ENCODE measurements at places on chromosomes 1 and 21.

DNA sequence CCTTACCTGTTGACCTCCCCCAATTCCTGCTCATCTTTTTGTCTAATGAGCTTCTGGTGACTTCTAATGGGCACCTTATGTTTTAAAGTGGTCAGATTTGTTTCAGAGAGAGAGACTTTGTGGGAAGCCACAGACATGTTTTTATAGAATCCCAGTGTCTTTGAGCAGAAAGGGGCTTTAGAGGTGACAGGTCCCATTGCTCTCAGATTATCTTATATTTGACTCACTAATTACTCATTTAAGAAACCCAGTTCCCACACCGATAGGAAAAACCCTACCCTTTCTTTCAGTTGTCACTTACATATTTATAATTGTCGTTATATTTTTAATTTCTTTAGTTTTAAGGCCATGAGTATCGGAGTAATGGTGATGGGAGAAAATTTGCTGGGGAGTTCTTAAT is 215.5 kb downstream of the CAMTA1 start:
- no peak for DNase-seq

DNA sequence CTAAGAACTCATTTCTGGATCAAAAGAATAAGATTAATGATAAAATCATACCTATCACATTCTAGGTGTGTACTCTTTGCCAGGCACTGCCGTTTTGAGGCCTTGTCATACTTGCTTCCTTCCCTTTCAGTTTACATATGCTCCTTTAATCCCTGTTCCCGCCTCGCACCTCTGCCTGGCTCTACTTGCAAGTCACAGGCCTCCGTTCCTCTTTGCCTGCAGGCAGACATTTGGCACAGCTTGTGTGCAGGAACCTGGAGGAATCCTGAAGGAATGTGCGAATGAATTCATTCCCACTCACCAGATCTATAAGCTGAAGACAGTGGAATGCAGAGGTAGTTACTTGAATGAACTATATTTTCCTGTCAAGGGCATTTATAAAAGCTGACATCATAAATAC is 13.8 kb downstream of the WLS start:
- no peak for DNase-seq

- DNase-seq = no peak
Observed at GRCh38 chr1:160004001-160004400, 27.8 kb downstream of the PIGM start.

DNA sequence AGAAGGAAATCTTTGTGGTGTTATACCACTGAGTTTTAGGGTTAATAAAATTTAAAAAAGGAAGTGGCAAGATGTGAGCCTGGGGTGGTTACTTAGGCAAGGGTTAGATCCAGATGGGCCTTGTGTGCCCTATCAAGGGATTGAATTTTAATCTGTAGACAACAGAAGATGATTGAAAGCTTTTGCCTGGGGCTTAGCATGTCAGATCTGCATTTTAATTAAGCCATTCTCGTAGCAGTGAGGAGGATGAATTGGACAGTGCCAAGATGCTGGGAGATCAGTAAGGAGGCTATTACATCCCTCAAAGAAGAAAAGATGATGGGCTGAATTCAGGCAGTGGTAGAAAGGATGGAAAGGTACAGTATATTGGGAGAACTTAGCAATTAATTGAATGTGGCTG is 42.3 kb downstream of the HMGB4 start:
- DNase-seq = no peak

DNA sequence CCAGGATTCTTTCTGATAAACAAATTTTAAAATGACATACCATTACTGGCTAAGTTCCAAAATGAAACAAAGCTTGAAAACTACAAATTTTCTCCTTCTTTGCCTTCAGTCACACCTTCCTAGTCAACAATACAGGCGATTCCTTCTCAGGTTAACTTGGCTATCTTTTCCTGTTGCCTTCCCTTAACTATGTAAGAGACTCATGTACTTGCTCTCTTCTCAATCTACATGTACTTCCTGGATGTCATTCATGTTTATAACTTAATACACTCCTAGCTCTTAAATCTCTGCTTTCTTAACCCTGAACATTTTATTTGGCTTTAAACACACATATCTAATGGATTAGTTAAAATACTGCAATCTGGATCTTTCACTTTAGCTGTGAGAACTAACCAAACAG is 97.0 kb downstream of the COQ8A start:
- no peak for DNase-seq

All from stimulated activated CD4-positive, alpha-beta T cell treated with anti-CD3 and anti-CD28 coated beads, Interleukin-12 subunit alpha, Interleukin-12 subunit beta, amount 100 ng/mL, for 48 hours (primary cell).